Cerebellum (tissue), 4 donors: ENCODE measurements at places on chromosomes 2 and 18. TPM values are rescaled to one million over a fixed set of nuclear protein-coding genes. Genes with fewer than 3 reads are reported as not detected.

The NPPC gene
- total RNA-seq = 2.0 TPM

The EMILIN1 gene
- total RNA-seq = 2.4 TPM

The COL4A4 gene
- 3.0 TPM for total RNA-seq

The CERS6 gene
- total RNA-seq = 73.6 TPM

The CDH19 gene
- 0.09 TPM for total RNA-seq
